Sigmoid colon (tissue), 7 donors: ENCODE measurements at places on chromosomes 11 and 22.

- peak; percentile 57 for DNase-seq
Measured at GRCh38 chr11:284105-285020, 4.6 kb upstream of the PGGHG start.

DNA sequence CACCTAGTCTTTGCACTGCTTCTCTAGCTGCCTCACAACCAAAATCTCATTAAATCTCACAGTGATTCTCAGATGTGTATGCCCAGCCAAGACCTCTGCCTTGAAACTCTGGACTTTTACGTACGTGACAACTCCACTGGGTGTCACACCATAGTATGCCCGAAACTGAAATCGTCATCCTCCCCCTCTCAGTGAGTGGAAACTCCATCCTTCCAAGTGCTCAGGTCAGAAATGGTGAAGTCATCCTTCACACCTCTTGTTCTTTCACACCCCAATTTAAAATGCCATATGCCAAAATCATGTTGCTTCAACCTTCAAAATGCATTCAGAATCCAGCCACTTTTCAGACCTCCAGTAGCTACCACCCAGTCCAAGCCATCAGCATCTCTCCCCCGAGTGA is 42.5 kb downstream of the SFI1 start:
- no peak for DNase-seq

- no peak for DNase-seq
Measured at GRCh38 chr11:63874511-63874910, 35.6 kb downstream of the MARK2 start.

GRCh38 chr22:20421507-20421874 is 16.1 kb downstream of the SCARF2 start:
- peak; percentile 20 for DNase-seq

GRCh38 chr22:44586999-44587736 is 89.1 kb upstream of the RTL6 start:
- peak; percentile 56 for DNase-seq

- no peak for DNase-seq
Measured at GRCh38 chr11:19800714-19801519, 88.3 kb downstream of the NAV2 start.

DNA sequence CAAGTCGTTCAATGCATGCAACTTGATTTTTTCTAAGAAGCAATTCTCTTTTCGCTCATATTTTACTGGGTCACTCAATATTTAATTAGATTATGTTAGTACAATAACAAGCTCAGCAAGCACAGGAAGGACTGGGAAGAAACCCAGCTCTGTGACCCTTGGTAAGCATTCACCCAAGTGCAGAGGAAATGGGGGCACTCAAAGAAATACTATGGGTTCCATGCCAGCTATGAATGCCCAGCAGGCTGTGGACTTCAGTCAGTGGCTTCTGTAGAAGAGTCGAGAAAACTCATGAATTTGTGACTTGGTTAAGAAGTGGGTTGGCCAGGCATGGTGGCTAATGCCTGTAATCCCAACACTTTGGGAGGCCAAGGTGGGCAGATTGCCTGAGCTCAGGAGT is 123.6 kb downstream of the GALNT18 start:
- DNase-seq, result no peak

- DNase-seq, result no peak
Measured at GRCh38 chr11:38460896-38461295, 1862.9 kb upstream of the RAG2 start.

- no peak for DNase-seq
Measured at GRCh38 chr11:30009060-30009459, 7.8 kb downstream of the KCNA4 start.

DNA sequence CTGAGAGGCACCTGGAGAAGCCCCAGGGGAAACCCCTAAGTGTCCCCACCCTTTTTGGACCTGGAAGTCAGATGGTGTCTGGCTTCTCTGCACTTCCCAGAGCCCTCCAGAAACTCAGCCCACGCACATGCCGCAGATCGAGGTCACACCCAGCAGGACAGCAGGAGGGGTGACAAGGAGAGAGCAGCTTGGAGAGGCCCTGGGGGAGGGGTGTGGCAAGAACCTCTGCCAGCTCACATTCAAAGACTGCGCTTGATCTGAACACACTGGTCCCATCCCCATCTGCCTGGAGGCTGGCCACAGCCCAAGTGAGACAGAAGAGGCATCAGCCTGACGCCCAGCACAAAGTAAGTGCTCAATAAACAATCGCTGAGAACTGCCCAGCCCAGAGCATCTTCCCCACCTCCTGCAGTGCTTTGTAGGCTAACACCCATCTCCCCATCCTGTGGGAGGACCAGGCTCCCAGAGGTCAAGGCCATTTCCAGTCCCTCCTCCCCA is 21.4 kb downstream of the TMPRSS6 start:
- DNase-seq, result no peak

- DNase-seq, result no peak
Measured at GRCh38 chr11:13116491-13116890, 107.4 kb downstream of the RASSF10 start.

GRCh38 chr11:2180789-2181370 is 9.3 kb upstream of the TH start:
- no peak for DNase-seq

- DNase-seq, result no peak
Measured at GRCh38 chr22:49230194-49230577, 597.5 kb downstream of the BRD1 start.

GRCh38 chr22:38524429-38524828 is 18.3 kb upstream of the DDX17 start:
- no peak for DNase-seq
